HuH-7.5 (cell line): ENCODE measurements at places on chromosomes 5 and 9.

DNA sequence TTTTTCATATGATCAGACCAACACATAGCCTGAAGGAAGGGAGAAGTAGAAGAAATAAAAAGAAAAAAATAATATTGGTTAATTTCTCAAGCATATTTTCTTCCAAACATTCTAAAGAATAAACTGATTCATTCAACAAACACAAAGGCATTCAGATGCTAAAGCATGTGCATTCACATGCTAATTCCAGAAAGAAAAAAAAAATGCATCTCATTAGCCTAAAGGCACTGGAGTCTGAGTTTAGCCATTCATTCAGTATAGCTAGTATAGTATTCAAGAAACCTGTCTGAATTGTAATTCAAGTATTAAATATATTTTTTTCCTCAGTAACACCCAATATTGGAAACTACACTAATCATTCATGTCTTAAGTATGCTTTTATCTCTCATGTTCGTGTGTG is 61.0 kb upstream of the FER start:
- no peak for DNase-seq

DNA sequence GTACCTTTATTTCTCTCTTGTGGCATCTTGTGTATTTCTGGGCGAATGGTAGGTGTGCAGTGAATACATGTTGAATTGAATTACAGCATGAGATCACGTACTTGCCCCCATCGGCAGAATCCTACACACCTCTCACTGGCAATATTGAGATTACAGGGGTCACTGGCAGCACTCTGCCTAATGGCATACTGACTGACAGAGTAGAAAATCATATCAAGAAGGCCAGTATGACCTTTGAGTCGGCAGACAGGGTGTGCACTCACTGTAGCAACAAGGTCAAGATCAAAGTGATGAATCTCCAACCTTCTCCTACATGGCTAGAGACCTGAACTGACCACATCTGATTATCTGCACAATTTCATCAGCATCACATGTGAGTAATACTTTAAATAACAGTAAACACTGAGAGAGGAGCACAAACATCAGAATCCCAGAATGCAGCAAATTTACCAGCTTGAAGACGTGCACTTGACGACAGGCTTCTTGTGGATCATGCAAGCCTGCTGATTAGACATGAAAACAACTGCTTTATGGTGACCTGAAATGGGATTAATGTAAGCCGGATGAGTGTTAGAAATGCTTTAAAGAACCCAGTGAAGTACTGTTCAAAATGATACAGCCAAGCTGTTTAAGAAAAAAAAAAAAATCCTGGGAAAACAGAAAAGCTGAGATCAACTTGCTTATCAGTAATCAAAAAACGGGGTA is 267.1 kb upstream of the EFNA5 start:
- no peak for DNase-seq

DNA sequence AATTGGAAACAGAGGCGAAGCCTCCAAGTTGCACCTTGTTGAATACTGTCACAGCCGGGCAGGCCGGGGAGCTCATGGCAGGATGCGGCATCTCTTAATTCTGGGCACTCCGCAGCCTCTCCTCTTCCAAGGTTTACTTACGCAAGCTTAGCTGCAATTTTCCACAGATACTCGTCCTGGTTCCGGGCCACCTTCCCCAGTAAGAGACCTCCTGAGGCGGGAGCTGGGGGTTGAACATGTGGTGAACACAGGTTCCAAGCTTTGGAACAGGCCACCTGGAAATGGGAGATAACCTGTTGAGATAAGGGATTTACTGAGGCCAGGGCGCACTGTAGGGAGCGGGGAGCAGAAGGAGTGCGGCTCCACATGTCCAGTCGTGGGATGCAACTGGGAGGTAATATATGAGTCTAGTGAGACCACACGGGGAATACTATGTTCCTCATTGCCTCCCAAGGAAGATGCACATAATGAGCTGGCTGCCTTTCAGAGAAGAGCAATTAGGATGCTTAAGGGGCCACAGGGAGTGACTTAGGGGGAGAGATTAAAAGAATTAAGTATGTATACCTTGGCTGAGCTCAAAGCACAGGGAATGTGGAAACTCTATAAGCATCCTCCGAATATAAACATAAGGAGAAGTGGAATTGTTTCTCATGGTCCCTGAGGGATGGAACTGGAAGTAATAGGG is 335.2 kb downstream of the CWC27 start:
- no peak for DNase-seq

DNA sequence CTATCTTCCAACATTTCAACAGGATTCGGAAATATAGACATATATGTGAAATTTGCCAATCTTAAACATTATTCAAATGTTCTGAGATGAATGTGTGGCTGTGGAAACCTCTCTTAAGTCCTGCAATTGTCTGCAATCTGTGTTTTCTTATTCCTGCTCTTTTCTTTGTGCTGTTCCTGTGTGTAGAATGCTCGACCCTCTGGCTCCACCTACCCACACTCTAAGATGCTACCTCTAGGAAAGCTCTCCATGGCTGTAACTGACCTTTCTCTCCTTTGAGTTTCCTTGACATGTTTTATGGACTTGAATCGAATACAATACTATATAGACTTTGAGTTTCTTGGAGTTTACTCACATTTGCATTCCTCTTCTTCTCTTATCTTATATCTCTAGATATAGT is 120.6 kb upstream of the ASTN2 start:
- no peak for DNase-seq

- DNase-seq: no peak
Measured at GRCh38 chr5:148992265-148992664, 70.6 kb downstream of the SH3TC2 start.

- no peak for DNase-seq
Measured at GRCh38 chr9:99187311-99187710, 34.4 kb downstream of the ALG2 start.

GRCh38 chr5:8070138-8070537 is 201.2 kb downstream of the MTRR start:
- no peak for DNase-seq

- no peak for DNase-seq
Measured at GRCh38 chr9:38178237-38178636, 109.2 kb upstream of the SHB start.

DNA sequence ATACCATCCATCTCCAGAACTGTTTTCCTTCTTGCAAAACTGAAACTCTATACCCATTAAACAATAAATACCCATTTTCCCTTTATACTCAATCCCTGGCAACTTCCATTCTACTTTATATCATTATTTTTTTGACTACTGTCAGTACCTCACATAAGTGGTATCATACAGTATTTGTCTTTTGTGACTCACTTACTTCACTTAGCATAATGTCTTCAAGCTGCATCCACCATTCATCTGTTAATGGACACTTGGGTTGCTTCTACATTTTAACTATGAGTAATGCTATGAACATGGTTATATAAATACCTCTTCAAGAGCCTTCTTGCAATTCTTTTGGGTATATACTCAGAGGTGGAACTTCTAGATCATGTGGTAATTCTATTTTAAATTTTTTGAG is 11.6 kb upstream of the TYRP1 start:
- DNase-seq: no peak

DNA sequence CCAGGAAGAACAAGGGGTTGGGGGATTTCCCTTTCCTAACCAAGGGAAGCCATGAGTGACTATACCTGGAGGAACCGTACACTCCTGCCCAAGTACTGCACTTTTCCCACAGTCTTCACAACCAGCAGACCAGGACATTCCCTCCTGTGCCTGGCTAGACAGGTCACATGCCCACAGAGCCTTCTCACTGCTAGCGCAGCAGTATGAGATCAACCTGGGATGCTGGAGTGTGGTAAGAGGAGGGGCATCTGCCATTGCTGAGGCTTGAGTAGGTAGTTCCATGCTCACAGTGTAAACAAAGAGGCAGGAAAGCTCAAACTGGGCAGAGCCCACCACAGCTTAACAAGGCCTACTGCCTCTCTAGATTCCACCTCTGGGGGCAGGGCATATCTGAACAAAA is 35.9 kb downstream of the SAXO1 start:
- DNase-seq: no peak

DNA sequence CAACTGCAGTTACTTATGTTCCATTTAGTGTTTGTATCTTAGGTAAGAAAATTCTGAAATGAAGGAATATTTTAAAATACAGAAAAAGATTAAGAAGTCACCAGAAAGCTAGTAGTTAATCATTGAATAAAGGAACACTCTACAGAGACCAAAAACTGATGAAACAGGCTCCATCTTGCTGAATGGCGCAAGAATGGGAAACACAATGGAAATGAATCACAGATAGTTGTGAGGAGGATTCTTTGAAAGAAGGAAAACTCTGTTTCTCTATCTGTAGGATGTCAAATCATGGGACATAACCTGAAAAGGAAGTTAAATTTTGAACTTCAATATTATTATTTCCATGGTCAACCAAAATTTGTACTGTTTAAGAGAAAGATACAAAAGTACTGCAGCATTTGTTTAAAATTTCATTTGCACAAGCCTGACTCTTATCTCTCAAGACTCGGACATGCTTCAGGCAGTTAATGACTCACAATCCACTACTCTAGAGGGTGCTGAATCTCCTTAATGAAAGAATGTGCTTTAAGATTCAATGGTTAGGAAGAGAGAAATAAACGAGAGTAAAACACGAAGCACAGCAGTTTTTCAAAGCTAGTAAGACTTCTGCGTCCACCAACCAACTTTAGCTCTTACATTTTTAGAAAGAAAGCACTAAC is 1064.4 kb upstream of the DMAC1 start:
- DNase-seq: no peak

DNA sequence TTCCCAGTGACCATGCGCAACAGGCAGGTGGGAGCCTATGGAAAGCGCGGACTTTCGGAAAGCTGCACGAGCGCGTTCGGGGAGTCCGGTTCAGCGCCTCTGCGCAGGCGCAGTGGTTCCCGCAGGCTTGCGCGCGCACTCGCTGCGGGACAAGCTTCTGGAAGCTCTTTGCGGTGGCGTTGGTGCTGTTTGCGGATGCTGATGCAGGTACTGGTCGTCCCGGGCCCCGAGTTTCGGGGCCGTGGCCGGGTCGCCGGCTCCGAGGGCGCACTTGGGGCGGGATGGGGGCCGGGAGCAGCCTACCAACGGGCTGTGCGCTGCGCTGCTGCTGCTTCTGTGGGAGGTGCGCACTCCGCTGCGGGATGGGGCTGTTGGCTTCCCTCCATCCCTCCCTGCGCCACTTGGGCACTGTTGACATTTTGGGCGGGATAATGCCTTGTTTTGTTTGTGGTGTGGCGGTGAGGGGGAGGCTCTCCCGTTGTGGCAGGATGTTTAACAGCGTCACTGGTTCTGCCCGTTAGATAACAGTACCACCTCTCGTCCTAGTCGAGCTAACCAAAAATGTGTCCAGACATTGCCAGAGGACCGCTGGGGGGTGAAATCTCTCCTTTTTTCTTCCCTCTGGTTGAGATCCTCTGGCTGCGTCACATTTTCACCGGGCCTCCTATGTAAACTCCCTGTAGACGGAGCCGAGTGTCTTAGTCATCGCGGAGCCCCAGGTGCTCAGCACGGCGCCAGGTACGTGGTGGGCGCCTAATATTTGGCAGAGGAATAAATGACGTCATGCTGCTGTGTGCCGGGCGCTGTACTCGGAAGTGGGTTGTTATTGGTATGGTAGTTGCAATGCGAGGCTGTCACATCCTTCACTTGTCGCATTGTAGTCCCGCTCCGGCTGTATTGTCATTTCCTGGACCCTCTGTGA is at the start of gene ZNF483:
Gene ZNF483, plus strand, starts transcription at position 124 of the 922 bp plus-strand sequence. CDS start 2,217 bp downstream, outside the sequence.
- no peak for DNase-seq

DNA sequence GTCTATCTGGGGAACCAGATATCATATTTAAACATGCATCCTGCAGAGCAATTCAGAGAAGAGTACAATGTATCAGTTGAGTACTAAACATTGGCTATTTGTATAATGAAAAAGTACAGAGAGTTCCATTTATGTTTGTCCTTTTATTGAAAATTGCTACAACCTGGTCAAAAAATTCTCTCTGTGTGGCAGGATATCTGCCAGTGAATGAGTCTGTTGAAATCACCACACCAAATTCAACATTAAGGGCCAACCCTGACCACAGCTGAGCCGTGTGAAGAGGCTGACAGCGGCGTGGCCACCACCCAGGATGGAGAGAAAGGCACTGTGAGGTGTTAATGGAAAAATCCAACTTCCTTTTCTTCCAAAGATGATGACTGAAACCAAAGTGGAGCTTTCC is 422.7 kb upstream of the PIK3R1 start:
- DNase-seq: no peak

DNA sequence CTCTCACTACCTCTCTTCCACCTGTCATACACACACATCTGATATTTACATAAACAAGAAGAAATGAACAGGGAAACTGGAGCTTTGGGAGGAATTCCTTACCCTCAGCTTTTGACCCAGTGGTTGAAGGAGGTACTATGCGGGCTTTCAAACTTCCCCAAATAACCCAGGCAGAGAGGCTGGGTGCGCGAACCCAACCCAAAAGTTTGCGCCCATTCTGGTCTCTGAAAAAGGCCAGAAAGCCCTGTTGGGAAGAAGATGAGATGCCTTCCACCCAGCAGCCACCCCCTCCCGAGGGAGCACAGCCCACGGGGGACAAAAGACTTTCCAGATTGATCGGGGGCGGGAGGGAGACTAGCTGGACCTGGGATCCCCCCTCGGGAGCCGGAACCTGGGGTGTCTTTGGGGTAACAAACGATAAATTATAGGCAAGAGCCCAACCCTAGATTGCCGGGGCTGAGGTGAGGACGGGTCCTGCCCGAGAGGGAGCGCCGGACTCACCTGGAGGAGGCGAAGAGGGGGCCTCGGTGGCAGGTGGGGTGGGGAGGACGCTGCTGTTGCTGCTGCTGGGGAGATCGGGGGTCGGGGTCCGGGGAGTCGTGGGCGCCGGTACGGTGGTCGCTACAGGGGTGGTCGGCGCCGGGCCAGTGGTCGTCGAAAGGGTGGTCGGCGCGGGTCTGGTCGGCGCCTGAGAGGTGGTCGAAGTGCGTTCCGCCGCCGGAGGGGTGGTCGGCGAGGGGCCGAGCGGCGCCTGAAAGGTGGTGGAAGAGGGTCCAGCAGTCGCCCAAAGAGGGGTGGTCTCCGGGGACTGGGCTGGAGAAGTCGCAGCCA is 798 bp downstream of the MEGF9 start:
- DNase-seq: peak; percentile 41

GRCh38 chr9:37920471-37921167 is 16.7 kb upstream of the SLC25A51 start:
- DNase-seq: no peak

DNA sequence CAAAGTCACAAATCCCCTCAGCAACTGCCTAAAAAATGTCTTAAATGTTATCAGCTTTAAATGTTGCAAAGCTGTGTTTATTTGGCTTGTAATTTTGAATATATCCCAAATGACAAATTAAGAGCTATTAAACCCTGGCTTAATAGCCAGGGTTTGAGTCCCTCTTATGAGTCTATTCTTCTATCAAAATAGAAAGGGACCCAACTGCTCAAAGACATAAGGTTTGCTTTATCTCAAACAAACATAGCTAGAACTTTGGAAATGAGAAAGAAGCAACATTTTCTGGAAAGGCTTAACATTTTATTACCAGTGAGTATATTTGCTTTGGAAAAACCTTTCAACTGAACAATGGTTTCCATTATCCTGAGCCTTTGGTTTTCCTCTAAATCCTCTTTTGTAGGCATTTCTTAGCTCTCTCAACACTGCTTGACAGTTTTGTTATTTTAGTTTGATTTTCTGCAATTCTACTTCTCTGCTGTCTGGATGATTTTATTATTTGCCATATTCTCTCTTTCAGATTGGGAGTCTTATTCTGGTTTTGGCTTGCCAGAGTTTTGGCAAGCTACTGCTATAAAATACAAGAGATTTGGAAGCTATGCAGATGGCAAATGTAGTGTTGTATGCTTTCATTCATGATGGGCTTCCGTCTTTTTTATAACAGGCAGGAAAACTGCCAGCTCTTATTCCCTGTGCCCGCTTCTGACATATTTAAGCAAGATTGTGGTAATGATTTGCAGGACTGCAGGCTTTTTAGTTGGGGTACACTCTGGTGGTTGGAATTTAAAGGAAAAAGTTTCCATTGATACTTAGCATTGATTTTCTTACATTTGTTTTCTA is 734.9 kb downstream of the DTWD2 start:
- DNase-seq: no peak

- DNase-seq: no peak
Measured at GRCh38 chr5:173775261-173776197, 112.6 kb upstream of the CPEB4 start.
